ENCODE measurements at places on chromosomes 1 and 21. TPM values are rescaled to one million over a fixed set of nuclear protein-coding genes. Genes with fewer than 3 reads are reported as not detected.

DNA sequence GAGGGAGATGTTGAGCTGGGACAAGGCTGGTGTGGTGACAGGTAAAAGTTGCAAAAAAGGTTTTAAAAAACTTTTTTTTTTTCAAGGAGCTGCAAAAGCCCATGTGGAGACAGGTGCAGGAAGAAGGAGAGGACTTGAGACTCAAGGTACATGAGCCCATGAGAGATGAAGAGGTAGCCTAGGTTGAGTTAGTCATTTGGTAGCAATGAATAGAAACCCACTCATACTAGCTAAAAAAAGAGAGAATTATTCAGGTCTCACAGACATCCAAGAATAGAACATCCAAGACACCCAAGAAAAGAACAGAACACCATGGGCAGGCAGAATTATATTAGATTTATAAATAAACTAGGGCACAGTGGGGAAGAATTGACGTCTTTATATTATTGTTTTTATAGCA, 65.1 kb downstream of the PCP4 start:
- no peaks in the 10 kb centered on the region for H3K27me3 ChIP-seq
- no peak overlapping the region for H3K27ac ChIP-seq
- no peak for DNase-seq
- H3K36me3 ChIP-seq: no peaks in the 10 kb centered on the region
- H3K4me1 ChIP-seq: no peaks in the 10 kb centered on the region

Gene LENEP
- polyA plus RNA-seq: not detected

DNA sequence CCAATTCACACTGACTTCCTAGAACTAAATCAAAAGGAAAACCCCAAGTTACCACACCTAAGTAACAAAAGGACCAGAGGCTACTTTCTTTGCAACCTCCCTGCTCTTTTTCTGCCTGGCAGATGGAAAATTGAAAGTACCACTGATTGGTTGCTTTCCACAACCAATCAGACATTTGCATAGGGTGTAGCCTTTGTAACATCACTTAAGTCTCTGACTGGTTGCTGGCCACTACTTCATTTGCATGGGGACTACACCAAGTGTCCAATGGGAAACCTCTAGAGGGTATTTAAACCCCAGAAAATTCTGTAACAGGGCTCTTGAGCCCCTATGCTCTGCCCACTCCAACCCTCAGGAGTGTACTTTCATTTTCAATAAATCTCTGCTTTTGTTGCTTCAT, 365.0 kb downstream of the LTN1 start:
- no peak overlapping the region for H3K27ac ChIP-seq
- no peaks in the 10 kb centered on the region for H3K36me3 ChIP-seq
- no peak for DNase-seq
- no peak overlapping the region for H3K4me3 ChIP-seq

- no peak for DNase-seq
- H3K27me3 ChIP-seq: peaks cover 31% of the 10 kb centered on the region
- H3K4me1 ChIP-seq: peaks cover 7% of the 10 kb centered on the region
These were observed 2.5 kb downstream of the CDC42BPA start for GRCh38 chr1:227315629-227316346.

Gene TLCD4
- polyA plus RNA-seq: 0.18 TPM

GRCh38 chr1:90274376-90274775, 279.5 kb downstream of the ZNF326 start:
- DNase-seq: no peak
- H3K27me3 ChIP-seq: no peaks in the 10 kb centered on the region
- no peak overlapping the region for H3K27ac ChIP-seq

Gene GIPC2
- 0.13 TPM for polyA plus RNA-seq

GRCh38 chr1:229784834-229785233, 158.8 kb downstream of the URB2 start:
- no peak for DNase-seq
- H3K36me3 ChIP-seq: no peaks in the 10 kb centered on the region
- no peaks in the 10 kb centered on the region for H3K4me1 ChIP-seq
- H3K27ac ChIP-seq: no peak overlapping the region
- no peak overlapping the region for H3K4me3 ChIP-seq

DNA sequence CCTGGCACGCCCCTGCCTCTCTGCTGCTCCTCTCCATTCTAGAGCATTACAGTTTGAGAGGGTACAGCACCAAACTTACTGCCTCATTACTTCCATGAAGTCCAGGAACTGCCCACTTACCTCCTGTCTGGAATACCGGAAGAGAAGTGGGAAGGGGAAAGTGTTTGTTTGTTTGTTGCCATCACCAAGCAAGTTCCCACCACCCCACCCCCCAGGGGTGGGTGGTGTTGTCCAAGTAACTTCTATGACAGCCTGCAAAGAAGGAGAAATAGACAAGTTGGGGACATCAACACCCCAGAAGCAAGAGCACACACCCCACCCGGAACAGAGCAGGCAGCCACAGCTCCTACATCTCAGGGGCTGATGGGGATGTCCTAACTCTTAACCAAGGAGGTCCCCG, 18.0 kb downstream of the OPTC start:
- no peaks in the 10 kb centered on the region for H3K27me3 ChIP-seq
- peaks cover 4% of the 10 kb centered on the region for H3K4me1 ChIP-seq
- H3K27ac ChIP-seq: no peak overlapping the region
- DNase-seq: no peak

DNA sequence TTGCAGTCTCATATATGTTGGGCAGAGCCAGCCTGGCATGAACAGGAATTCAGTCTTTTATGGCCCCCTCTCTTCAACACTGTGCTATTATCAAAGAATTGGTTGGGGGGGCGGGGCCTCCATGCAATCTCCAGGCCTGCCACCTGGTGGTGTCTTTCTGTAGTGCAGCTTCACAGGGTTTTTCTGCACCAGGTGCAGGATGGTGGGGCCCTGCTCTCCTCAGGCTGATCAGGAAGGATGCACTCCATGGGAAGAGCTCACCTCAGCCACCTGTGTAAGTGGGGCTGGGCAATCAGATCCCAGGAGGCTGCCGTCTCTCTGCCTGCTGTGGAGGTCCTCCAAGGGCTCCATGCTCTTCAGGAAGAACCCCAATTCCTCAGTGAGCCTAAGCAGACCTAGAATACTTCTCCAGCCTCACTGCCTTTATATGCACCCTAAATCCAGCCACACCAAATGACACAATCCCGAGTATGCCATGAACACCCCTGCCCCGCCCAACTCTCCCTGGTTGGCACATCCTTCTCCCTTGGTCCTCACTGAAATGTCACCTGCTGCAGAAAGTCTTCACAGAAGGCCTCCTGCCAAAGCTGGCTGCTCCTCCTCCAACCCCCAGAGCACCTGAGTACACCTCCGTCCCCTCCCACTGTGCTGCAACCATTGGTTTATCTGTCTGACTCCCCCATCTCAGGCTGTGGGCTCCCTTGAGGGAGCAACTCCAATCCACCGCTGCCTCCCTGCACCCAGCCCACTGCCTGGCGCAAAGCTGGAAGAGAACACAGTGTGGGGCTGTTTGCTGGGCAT, 16.5 kb downstream of the STK40 start:
- no peak overlapping the region for H3K4me3 ChIP-seq
- no peaks in the 10 kb centered on the region for H3K27me3 ChIP-seq
- peaks cover 72% of the 10 kb centered on the region for H3K4me1 ChIP-seq

- no peaks in the 10 kb centered on the region for H3K27me3 ChIP-seq
- no peak overlapping the region for H3K4me3 ChIP-seq
- no peaks in the 10 kb centered on the region for H3K36me3 ChIP-seq
- no peak overlapping the region for H3K27ac ChIP-seq
- DNase-seq: no peak
These were observed 66.6 kb downstream of the MAP3K21 start for GRCh38 chr1:233393926-233394680.

All from CD4-positive, alpha-beta memory T cell (primary cell).